ENCODE measurements at places on chromosomes 5 and 9.
A peak's percentile ranks its signal among the peaks of the same experiment; 100 is the strongest.

GRCh38 chr9:4096121-4096520 is 203.7 kb downstream of the GLIS3 start:
- DNase-seq: no peak

DNA sequence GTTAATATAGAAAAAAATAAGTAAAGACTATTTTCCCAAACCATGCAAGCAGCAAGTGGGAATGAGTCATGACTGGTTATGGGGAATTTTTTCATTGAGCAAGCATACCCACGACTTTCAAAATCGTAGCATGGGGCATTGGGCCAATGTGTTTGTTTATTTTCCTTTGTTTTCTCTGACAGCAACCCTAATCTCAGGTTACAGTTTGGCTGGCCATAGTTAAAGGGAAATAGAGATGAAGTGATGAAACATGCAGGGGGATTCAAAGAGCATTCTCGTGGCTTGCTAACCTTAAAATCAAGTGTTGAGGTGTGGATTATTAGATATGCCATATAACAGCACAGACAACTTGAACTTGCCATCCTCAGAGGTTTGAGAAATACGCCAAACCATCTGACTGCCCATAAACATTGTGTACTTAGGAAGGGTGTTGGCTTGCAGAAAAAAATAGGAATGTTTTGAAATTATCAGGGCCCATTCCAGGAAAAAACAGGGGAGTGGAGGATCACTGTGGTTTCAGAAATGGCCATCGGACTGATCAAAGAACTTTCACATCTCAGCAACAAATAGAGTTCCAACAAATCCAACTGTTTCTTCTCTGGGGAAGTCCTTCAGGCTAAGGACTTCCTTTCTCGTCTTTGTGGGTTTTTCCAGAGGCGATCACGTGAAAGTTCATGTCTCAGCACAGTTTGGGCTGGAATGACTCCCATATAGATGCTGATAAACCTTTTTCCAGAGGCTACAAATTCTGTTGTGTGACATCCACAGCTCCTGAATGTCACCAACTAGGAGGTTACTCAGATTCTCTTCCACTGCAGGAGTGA is 259.1 kb downstream of the SYK start:
- DNase-seq: peak; percentile 83

DNA sequence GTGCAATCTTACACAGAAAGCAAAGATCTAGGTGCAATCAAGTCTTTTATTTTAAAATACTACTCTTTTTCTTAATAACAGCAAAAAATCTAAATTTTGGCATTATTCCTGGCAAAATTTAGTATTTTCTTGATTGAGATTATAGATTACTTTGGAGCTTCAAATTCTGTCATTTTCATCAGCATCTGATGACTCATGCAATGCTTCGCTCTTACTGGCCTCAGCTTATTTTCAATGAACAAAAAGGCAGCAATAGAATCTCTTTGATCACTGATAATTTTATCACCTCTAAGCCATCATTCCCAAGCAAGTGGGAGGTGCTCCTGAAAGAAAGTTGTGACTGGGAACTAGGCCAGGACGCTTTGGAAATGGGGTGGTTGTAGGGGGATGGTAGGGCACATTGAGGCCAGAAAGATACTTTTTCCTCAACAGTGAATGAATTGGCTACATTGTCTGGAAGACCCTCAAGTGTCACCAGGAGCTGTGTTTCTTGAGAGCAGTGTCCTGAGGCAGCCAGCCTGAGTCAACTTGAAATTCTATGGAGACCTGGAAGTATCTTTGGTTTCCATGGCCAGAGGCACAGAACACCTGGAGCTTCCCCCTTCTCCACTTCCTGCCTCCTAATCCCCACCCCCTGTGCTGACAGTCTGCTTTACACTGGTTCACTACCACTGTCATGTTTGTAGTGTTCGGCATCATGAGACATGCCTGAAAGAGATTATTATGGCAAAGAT is 46.9 kb upstream of the APC start:
- no peak for DNase-seq

- DNase-seq: no peak
Observed at GRCh38 chr5:80037366-80037765, 2.2 kb downstream of the THBS4 start.

All from amniotic stem cell (primary cell).